ENCODE measurements at places on chromosomes 3 and 15.

- no peak for DNase-seq
These were observed 30.5 kb downstream of the GPR176 start for GRCh38 chr15:39889601-39890000.

- no peak for DNase-seq
These were observed 26.5 kb upstream of the SIAH2 start for GRCh38 chr3:150789451-150789850.

DNA sequence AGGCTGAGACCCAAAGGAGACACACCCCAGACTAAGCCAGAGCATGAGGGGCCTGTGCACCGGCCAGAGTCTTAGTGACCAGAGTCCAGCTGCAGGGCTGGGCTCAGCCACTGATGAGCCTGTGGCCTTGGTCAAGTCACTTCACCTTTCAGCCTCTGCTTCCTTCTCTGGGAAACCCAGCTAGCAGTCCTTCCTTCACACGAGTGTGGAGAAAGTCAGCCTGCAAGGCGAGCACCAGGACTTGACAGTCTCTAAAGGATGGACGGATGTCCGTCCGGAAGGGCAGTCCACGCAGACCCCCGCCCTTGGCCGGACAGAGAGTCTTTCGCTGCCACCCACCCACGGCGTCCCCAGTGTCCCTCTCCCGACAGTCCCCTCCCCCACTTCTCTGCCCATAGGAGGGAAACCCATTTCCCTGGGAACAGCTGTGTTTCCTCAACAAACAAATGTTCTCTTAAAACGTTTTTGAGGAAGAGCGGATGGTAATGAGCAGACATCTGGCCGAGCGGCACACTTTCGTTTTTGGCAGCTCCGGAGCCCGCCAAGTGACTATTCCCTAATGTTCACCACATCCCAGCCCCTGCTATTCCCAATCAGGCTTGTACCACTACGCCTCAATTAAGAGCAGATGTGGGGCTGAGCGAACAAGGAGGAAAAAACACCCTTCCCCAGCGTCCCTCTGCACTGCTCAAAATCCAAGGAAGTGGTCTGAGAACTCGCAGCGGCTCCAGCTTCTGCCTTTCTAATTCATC, 129.1 kb upstream of the SMAD3 start:
- no peak for DNase-seq

- no peak for DNase-seq
These were observed 117.8 kb upstream of the MNS1 start for GRCh38 chr15:56582785-56583184.

- no peak for DNase-seq
These were observed 621.4 kb downstream of the FHIT start for GRCh38 chr3:60629816-60630215.

GRCh38 chr15:62658498-62658897, 384.0 kb upstream of the TPM1 start:
- DNase-seq: no peak

Data from activated naive CD8-positive, alpha-beta T cell treated with anti-CD3 and anti-CD28 coated beads, Interleukin-2, amount 50 U/mL, for 24 hours (primary cell).